Stimulated activated CD4-positive, alpha-beta T cell treated with anti-CD3 and anti-CD28 coated beads, Interleukin-1b, Interleukin-23, amount 100 ng/mL, for 1 hour (primary cell): ENCODE measurements at places on chromosomes 11 and 22.

GRCh38 chr11:132347156-132348090, 977.0 kb downstream of the NTM start:
- no peak for DNase-seq

GRCh38 chr11:93784935-93785360, 866 bp downstream of the MED17 start:
- no peak for DNase-seq

- no peak for DNase-seq
Measured at GRCh38 chr11:8070417-8071115, 10.4 kb upstream of the TUB start.

GRCh38 chr22:45817745-45818423, 146.2 kb downstream of the ATXN10 start:
- no peak for DNase-seq

- no peak for DNase-seq
Measured at GRCh38 chr11:117878314-117878938, 2.0 kb upstream of the FXYD6 start.

- DNase-seq: no peak
Measured at GRCh38 chr11:128523641-128524040, 63.7 kb downstream of the ETS1 start.

GRCh38 chr22:20218326-20218872, 49.7 kb downstream of the RTN4R start:
- DNase-seq: no peak

GRCh38 chr11:19311308-19312030, 70.7 kb upstream of the E2F8 start:
- peak; percentile 7 for DNase-seq

- DNase-seq: no peak
Measured at GRCh38 chr11:93623920-93624319, 37.6 kb upstream of the CEP295 start.

- DNase-seq: no peak
Measured at GRCh38 chr11:89490981-89491690, at the start of gene NOX4. Gene NOX4, minus strand, starts transcription at chr11:89491375. Its CDS starts 129 bp downstream, at chr11:89491246.

- DNase-seq: no peak
Measured at GRCh38 chr11:82986446-82986845, 84.9 kb downstream of the DDIAS start.

DNA sequence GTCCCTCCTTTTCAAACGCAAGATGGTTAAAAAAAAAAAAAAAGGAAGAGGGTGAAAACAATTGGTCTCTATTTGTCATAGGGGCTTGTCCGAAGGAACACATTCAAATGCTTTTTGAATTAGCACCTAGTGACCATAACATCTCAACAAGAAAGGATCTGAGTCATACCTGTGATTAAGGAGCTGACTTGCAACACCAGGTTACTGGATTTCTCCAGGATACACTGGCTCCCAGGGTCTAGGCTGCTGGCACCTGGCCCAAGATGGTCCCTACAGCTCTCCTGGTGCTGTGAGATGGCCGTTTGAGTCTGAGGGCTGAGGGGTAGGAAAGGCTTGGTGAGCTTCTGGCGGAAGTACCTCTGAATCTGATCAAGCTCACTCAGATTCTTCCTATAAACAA, 28.4 kb upstream of the UCP3 start:
- no peak for DNase-seq

GRCh38 chr11:21511835-21512440, 680.9 kb upstream of the ANO5 start:
- no peak for DNase-seq

DNA sequence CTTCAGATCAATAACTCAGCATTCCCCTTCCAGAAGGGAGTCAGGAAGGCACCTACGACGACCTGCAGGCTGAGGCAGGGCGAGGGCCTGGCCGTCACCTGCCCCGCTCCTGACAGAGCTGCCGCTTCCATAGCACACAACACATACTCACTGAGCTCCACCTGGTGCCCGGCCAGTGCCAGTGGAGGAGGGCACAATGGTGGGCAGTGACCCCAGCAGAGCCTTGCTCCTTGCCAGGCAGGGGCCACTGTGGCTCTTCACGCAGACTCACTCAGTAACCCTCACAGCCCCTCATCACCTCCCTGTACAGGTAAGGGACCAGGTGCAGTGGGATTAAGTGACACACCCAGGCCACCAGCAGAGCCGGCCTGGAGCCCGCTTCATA, 24.6 kb downstream of the LRFN4 start:
- DNase-seq: no peak

GRCh38 chr22:19495562-19496323, 16.0 kb downstream of the CDC45 start:
- no peak for DNase-seq

GRCh38 chr11:91209306-91209705, 986.5 kb upstream of the CHORDC1 start:
- DNase-seq: no peak

- DNase-seq: no peak
Measured at GRCh38 chr11:2796508-2797113, 89.0 kb downstream of the CDKN1C start.

GRCh38 chr11:68525336-68525735, 64.8 kb downstream of the PPP6R3 start:
- no peak for DNase-seq
